ENCODE measurements at places on chromosomes 12 and 14.

DNA sequence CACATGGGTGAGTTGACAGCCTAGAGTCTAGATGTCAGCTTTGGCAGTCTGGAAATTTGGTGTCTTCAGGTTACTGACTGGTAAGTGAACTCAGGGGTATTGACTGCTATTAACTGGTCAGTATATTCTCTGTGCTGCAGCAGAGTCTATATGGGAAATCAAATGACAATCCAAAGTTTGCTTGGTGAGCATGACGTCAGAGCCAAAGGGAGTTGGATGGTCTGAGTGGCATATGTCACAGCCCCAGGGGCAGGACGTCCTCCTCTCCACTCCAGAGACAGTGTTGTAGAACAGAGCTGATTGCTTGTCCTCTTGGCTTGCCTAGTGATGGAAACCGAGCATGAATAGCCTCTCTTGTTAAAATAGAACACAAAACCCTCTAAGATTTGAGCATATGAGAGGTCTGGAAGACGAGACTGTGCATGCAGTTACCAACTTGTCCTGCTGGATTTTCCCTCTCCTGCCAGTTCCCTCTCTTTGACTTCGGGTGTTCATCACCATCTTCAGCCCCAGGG is 3.3 kb upstream of the TBC1D30 start:
- DNase-seq, result no peak

DNA sequence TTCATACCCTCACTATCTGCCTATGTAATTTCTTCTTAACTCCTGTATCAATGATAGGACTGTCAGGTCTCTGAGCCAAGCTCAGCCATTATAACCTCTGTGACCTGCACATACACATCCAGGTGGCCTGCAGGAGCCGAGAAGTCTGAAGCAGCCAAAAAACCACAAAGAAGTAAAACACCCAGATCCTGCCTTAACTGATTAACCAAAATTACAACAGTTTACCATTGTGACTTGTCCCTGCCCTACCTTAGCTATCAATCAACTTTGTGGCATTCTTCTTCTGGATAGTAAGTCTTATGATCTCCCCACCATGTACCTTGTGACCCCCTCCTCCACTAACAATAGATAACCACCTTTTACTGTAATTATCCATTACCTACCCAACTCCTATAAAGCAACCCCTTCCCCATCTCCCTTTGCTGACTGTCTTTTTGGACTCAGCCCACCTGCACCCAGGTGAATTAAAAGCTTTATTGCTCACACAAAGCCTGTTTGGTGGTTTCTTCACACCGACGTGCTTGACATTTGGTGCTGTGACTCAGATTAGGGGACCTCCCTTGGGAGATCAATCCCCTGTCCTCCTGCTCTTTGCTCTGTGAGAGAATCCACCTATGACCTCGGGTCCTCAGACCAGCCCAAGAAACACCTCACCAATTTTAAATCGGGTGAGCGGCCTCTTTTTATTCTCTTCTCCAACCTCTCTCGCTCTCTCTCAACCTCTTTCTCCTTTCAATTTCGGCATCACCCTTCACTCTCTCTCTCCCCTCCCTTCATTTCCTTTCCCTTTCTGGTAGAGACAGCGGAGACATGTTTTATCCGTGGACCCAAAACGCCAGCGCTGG is 11.5 kb upstream of the LGMN start:
- no peak for DNase-seq

- no peak for DNase-seq
Measured at GRCh38 chr12:128840862-128841468, 12.3 kb upstream of the GLT1D1 start.

DNA sequence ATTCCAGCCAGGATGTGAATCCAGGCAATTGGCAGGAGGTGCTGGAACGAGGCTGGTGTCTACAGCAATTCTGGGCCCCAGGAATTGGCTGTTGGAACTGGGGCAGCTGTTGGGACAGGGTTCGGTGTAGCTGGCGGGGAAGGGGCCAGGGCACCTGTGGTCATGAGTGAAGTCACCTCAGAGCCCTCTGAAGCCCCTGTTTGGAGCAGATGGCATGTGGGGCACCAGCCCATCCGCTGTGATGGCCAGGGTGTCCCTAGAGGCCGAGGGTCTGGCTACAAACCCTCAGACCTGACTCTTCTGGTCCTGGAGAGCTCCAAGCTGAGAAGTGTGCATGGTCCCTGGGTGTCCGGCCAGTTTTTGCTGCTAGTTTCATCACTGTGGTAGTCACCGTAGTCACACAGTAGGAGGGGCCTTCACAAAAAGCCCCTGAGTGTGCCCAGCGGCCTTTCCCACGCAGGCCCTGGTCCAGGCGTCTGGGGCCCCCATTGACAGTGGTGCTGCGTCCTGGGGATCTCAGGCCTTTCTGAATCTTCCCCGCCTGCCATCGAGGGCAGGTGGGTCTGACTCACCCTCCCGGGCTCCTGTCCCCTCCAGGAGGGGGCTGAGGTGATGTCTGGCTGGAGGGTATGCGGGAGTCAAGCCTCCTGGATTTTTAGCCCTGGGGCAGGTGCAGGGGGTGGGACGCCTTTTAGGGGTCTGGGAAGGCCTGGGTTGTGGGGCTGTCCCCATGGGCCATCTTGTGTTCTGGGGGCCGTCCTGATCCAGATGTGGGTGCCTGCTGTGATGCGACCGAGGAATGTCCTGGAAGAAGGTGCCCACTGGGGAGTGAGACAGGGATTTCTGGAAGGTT is 368.0 kb downstream of the TMEM121 start:
- DNase-seq, result no peak

DNA sequence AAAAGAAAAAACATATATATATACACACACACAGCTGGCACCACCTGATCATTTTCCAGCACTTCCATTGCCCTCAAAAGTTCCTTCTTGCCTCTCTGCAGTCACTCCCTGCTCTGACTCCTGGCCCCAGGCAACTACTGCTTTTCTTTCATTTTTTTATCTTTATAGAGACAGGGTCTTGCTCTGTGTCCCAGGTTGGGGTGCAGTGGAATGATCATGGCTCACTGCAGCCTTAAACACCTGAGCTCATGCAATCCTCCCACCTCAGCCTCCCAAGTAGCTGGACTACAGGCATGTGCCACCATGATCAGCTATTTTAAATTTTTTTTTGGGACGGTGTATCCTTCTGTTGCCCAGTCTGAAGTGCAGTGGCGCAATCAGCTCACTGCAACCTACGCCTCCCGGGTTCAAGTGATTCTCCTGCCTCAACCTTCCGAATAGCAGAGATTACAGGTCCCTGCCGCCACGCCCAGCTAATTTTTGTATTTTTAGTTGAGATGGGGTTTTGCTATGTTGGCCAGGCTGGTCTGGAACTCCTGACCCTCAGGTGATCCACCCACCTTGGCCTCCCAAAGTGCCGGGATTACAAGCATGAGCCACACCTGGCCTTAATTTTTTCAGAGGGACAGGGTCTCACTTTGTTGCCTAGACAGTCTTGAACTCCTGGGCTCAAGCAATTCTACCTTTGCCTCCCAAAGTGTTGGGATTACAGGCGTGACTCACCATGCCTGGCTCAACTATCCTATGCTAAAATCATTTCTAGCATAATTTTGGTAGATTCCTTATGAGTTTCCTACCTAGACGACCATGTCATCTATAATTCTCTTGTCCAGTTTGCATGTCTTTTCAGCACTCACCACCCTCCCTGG is 7.8 kb downstream of the HSP90AA1 start:
- no peak for DNase-seq

DNA sequence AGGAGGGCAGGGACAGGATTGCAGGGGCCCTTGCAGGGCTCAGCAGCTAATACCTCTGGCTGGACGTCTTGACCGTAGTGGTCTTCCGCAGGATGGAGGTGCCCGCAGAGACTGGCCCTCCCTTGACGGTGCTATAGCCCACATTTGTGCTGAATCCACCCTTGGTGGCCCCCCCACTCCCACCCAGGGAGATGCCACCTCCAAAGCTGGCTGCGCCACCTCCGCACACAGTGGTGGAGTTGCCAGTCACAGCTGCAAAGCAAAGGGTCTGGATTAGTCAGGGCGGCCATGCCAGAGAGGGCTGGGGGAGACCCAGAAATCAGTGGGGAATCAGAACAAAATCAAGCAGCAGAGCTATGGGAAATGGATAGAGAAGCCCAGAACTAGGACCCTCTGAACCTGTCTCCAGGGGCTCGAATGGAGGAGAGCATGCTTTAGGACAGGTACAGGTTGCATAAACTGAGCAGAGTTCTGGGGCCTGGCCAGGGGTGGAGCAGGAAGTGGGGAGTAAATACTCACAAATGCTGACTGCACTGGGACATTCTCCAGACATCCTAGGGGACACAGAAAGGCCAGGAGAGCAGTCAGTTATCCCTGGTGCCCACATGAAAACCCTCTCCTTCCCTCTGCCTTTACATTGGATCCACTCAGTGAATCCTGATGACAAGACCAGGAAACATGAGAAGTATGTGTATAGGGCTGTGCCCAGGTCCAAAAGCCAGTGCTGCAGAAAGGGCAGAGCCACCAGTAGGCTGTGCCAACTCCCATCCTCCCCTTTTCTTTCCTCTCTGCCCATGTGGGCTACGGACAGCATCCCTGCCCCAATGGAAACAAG is 8.1 kb upstream of the KRT4 start:
- DNase-seq, result no peak

DNA sequence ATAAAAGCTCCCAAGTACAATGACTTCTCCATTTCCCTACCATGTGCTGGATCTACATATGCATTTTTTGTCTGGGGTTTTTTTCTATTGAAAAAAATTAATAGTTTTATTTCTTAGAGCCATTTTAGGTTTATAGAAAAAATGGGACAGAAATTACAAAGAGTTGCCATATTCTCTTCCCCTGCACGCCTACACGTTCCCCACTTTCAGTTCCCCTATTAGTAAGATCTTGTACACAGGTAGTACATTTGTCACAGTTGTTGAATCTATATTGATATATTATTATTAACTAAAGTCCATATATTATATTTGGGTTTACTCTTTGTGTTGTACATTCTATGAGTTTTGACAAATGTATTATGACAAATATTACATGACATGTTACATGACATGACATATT is 35.7 kb downstream of the SIX6 start:
- no peak for DNase-seq

DNA sequence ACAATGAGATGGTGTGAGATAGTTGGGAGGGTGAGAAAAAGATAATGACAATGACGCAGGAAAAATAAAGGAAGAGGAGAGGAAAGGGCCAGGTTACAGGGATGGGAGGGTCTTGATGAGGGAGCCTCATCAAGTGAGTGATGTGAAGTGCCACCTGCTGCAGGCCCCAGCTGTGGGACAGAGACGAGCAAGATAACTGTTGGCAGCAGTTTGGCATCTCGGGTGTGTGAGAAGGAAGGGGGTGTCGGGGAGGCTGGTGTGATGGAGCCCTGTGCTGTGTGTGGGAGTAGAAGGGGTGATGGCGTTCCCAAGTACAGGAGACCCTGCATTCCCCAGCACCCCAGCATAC is 11.4 kb upstream of the TAC3 start:
- no peak for DNase-seq

DNA sequence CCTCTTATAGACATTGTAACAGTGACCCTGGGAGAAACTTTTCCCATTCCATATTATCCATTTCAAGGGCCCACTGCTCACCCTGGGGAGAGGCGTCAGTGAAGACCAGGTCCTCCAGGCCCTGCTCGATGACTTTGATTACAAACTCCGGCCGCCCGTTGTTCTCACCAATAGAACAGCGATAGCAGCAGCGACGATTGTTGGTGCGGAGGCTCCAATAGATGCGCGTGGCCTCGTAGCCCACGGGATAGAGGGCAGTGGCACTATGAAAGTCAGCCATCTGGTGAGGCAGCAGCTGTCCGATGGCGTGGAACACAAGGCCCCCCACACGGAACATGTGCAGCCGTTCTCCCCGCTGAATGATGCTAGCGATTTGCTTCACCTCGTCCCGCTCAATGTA is 7.5 kb upstream of the PRKAG1 start:
- no peak for DNase-seq

DNA sequence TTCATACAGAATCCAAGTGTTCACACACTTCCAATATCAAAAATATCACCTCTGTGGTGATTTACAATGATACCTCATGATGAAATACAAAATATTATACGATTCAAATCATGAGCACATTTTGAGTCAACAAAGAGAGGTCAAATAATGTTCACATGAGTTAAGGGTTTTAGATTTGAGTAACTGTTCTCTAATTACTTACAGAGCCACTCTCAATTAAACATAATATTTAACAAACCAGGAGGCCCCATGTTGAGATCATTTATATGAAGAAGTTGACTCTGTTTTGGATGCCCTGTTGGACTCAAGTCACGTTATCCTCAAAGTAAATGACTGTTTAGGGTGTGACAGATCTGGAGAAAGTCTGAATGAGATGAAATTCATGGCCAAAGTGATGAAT is 53.5 kb downstream of the NUAK1 start:
- no peak for DNase-seq

GRCh38 chr12:12376646-12377448 is 20.0 kb downstream of the BORCS5 start:
- DNase-seq, result no peak

DNA sequence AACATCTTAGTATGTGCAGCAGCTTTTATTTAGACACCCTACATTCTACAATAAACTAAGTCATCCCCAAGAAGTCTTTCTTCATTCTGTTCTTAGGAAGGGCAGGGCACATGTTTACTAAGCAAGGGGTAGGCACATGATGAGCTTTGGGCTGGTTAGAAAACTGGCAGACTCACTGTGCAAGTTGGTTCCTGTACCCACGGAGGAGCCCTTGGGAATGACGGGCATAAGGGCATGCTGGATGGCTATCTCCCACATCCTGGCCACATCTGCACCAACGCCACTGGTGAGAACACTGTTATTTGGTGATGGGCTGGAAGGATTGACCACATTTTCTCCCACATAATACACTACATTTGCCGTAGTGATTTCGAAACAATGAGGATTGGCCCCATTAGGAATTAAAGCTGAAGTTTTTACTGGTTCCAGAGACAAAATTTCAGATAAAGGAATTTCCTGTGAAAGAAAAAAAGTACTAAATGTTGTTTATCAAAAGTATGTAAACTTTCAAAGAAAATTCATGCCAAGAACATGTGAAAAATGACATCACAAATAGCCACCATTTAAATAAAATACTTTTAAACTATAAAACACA is 297.0 kb downstream of the PRKD1 start:
- no peak for DNase-seq
